ENCODE measurements at places on chromosomes 4 and X.

DNA sequence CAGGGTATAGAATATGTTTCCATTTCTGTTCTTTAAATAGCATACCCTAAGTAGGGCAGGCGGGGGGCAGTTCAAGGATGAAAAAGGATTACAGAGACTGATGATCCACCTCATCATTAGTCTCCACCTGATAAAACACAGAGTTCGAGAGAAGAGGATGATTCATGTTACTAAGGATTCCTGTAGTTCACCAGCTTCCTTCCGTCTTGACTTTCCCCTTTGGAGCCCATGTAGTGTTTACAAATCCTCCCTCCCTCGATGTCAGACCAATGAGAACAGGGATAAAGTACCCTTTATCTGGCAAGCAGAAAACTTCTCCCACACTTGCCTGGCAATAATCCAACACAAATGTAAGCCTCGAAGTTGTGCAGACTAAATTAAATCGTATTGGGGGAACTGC, 526.3 kb upstream of the FAM241A start:
- DNase-seq: no peak

GRCh38 chr4:149825336-149825735, 9.7 kb upstream of the IQCM start:
- no peak for DNase-seq

DNA sequence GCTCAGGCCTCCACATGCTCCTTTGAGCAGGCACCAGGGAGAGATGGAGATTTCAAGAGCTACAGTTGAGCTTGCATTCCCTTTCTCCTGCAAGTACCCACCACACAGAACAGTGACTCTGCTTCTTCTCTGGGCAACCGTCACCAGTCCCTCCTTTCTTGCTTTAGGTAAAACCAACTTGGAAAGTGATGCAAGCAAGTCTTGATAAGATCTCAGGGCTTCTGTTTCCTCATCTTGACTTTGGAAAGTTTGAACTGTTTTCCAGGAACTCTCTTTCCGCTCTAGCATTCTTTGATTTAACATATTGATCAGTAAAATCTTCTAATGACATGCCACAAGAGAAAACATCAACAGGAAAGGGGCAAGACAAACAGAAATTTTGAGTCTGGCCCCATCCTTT, 73.7 kb downstream of the USP46 start:
- no peak for DNase-seq

GRCh38 chr4:78250500-78250899, 193.4 kb downstream of the FRAS1 start:
- no peak for DNase-seq

- DNase-seq: no peak
Observed at GRCh38 chr4:66052426-66052825, 382.1 kb upstream of the EPHA5 start.

DNA sequence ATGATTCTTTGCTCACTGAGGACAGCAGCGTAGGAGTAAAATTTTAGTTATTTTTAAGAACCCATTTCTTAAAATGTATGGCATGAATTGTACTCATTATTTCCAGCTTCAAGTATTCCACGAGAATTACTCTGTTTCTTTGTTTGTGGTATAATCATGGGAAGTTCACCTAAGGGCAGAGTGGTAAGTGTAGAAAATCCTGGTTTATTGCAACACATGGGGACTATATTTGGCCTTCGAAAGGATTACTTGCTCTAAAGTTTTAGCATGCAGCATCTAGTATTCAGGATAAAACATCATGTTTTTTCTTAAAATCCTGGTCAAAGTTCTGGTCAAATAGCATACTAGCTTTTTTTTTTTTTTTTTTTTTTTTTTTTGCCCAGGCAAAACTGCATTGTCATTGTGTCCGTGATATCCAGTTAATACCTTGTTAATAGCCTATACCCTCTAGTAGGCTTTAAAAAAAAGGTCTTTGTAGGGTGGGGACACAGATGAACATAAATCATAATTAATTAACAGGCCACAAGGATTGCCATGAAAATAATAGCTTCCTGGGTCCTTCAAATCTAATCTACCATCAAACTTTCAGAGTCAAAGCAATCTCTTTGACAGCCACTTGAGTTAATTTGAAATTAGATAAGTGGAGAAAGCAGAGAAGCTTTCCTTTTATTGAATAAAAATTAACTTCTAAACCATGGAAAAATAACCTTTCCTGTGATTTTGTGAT, 44.6 kb upstream of the VEGFC start:
- no peak for DNase-seq

DNA sequence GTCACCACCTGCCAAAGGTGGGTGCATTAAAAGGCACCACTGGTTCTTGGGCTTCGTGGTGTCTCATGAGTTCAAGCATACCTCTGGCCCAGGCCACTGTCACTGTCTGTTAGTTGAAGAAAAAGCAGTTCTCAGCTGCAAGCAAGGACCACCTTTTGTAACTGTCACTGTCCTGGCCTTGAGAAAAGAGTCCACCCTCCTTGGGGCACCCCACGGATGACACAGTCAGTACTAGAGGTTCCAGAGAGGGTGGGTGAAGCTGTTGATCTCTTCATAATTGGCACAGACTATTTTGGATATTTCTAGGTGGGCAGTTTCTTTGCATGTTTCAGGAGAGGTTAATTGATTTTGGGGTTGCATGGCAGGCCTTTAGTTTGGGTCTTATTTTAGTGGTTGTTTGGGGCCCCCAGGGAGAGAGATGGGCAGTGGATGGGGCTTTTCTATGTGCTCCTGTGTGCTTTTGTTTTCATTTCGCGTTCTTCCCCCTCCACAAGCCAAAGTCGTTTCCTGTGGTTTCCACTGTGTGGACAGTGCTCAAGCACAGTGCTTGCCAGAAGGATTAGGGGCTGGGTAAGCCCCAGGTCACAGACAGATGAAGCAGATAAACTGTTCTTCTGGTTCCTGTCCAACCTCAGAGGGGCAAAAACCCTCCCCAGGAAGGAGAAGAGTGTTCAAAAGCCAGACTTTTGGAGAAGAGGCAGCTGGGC, 156.2 kb upstream of the PPP1R2C start:
- no peak for DNase-seq

DNA sequence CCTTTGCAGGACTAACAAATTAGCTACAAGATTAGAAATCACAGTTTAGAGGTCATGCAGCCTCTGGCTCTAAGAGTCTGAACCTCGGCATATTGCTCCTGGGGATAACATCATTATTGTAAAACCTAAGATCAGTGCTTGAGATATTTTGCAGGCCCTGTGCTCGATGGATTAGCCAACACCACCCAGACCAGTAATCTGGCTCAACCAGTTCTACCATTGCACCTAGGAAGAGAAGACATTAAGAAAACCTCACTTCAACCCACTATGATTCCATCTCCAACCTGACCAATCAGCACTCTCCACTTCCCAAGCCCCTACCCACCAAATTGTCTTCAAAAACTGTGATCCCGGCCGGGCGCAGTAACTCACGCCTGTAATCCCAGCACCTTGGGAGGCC, 43.6 kb downstream of the WFS1 start:
- DNase-seq: no peak

DNA sequence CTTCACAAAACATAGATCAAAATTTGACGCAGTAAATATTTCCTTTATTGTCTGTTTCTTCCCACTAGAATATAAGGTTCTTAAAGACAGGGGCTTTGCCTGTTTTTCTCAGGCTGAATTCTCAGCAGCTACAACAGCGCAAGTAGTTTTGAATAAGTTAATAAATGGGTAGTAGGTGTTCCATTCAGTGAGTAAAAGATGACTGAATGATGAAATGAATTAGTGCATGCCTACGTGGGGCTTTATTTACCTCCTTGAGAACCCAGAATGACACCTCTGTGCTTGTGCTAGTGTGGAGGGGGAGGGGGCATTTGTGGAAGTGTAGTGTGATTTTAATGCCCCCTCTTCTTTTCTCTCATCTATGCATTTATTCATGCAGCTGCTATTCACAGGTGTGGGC, 278.9 kb downstream of the FBXW7 start:
- DNase-seq: no peak

DNA sequence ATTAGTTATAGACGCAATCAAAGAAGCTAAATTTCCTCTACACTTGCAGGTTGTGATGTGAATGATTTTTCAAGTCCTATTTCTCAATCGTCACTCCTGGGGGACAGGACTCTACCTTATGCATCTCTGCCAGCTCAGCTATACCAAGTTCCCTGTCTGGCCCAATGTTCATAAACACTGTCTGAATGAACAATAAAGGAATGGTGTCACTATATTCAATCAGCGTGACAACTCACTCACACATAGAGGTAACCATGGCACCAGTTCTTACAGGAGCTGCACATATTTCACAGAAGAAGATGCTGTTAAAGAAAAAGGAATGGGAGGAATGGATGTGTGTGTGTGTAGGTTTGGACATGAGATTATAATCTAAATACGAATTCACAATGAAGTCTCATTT, 280.6 kb downstream of the PPP1R2C start:
- DNase-seq: no peak

GRCh38 chr4:73019462-73020047, 50.0 kb downstream of the COX18 start:
- no peak for DNase-seq

GRCh38 chr4:147793569-147794313, 61.9 kb downstream of the ARHGAP10 start:
- DNase-seq: no peak

DNA sequence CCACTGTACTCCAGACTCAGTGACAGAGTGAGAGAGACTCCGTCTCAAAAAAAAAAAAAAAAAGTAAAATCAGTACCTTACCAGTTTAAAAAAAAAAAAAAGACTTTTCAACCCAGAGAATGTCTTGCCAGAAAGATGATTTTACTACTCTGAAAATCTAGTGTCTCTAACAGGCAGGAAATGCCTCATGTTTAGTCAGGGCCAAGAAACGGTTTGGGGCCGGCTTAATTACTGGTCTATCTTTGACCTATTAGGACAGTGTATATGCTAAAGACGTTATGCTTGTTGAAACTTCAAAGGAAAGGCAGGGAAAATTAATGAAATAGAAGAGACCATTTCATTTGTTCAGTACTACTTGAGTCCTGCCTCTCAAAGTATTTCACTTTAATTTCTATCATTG, 9.9 kb downstream of the BEND4 start:
- no peak for DNase-seq

DNA sequence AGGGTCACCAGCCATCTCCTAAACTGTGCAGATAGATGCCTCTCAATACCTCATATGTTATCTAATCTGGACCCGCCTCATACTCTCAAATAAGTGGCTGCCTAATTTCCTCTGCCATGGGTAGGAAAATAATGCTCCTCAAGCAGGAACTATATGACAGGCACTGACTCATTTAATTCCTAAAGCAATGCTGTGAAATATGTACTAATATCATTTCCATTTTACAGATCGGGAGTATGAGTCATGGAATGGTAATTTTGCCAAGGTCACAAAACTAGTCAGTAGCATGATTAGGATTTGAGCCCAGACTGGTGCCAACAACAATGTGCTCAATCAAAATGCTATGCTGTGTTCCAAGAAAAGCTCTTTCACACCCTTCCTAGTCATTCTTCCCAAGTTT, 3.0 kb upstream of the NXT2 start:
- DNase-seq: no peak

DNA sequence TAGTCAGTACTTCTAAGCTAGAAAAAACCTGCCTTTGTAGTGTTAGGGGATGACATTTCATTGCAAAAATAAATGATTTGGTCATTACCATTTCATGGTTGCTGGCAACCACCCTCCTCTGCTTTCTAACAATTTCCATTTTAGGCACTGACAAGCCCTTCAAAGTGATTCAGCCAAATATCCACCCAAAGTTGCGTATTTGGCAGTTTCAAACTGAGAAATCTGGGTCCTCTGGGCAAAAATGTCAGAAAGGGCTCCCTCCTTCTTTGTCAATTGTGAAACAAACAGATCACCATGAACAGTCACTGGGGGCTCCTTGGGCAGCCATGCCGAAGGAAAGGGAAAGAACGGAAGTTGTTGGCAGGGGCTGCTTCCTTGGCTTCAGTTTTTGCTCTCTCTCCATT, 33.0 kb downstream of the PLAC1 start:
- no peak for DNase-seq

DNA sequence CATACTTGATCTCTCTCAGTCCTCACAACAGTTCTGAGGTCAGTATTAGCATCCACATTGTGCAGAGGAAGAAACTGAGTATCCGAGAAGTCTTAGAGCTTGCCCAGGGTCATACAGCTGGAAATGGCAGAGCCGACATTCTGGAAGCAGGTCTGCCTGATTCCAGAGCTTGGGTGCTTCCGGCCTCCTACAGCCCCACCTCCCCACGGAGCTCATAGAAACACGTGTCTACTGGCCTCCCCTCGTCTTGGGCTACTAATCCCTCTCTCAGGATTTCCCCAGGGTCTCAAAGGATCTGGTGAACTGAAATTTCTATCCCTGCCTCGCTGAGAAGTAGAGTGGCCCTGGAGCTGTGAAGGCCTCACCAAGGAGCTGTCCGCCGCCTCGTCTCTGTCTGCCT, 12.0 kb upstream of the KDM5C start:
- no peak for DNase-seq

- DNase-seq: no peak
Observed at GRCh38 chr4:101008503-101008902, 338.8 kb downstream of the PPP3CA start.

DNA sequence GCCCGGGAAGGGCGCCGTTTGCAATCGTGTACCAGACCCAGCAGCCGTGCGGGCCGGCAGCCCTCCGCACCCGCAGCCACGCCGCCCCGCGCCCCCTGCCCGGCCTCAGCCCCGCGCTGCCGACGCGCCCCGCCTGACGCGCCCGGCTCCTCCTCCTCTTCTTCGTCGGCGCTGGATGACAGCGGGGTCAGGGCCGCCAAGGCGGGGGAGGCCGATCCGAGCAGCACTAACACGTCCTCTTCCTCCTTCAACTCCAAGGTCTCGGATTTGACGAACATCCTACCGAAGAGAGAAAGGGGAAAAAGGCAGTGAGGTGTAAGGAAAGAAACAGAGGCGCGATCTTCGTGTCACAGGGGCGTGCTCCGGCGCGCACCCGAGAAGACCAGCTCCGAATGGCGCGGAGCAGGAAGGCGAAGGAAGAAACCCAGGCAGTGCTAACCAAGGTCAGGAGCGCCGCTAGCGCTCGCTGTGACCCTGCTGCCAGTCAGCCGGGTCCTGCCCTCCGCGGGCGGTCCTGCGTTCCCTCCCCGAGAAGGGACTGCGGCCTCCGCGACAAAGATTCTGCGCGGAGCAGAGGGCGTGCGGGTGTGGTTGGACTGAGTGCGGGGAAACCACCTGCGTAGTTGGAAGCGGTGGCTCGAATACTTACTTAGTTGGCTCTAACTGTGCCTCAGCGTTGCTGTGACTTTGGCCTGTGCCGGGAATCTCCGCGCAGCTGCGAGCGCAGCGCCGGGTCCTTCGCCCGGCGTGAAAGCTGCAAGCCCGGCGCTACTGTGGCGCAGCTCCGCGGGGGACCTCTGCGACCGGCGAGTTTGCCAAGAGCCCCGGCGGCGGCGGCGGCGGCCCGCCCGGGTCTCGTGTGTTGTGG, 548 bp downstream of the NEUROG2 start:
- no peak for DNase-seq

DNA sequence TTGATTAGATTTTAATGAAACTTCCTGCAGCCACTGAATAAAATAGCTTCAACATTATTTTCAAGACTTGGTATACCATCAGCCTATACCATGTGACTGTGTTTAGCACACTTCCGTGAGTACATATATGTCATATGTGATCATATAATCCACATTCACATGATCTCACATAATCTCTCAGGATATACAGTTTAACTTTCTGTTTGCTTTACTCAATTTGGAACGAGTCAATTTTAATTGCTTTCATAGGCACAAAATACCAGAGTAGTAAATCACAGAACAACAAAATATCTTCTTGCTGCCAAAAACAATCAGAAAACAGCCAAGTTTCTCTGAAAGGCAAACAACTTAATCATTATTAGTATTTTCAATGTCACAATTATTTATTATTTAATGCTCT, 731.1 kb upstream of the DIAPH2 start:
- no peak for DNase-seq

GRCh38 chr4:116059361-116059760, 945.9 kb upstream of the NDST4 start:
- DNase-seq: no peak
